ENCODE measurements at places on chromosomes 13 and 19.

DNA sequence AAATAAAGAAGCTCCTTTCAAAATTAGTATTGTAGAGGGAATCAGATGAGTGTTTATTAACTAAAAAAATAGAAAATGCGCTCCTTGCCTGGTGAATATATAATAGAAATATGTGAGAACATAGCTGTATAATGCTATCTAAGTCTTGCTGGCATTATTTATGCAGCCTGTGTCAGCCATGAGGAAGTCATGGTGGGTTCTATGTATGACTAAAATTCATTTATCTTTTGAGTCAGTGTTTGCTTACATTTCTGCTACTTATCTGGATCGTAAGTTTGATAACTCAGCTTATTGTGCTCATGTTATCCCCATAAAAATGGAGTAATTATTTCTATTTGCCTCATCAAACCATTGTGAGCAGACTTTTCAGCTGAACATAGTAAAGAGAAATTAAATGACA is 449.3 kb downstream of the OXGR1 start:
- no peak for DNase-seq

DNA sequence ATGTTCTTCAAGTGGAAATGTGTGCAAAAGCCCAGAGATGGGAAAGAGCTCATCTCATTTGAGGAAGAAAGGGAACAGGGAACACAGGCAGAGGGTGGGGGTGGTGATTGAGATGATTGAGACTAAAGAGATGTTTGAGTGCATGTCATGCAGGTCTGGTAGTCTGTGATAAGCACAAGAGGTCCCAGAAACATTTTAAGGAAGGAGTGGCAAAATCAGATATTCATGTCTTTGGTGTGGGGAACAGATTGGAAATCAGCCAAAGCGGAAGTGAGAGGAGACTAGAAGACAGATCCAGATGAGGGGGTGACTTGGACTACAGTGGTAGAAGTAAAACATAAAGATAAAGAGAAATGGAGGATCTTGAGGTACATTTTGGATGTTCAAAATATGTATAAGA is 39.4 kb upstream of the DACH1 start:
- no peak for DNase-seq

GRCh38 chr13:109249780-109250528 is 536.4 kb downstream of the IRS2 start:
- DNase-seq = no peak

GRCh38 chr19:16496613-16496983 is 404 bp downstream of the C19orf44 start:
- no peak for DNase-seq

DNA sequence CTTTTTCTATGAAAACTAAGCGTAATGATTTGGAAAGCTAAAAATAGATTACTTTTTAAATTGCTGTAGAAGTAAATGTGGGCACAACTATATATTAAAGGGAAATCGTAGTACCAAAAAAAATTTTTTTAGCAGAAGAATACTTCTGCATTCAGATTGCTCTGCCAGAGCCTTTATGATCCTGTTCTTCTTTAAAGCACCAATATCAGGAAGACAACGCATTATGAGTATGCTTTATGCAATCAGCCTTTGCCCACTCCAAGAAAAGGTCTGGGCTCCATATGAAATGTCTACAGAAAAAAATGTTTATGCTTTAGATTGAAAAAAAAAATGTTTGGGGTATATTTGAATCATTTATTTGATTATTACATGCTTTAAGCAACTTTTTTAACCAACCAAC is 137.4 kb downstream of the DIAPH3 start:
- DNase-seq = no peak

DNA sequence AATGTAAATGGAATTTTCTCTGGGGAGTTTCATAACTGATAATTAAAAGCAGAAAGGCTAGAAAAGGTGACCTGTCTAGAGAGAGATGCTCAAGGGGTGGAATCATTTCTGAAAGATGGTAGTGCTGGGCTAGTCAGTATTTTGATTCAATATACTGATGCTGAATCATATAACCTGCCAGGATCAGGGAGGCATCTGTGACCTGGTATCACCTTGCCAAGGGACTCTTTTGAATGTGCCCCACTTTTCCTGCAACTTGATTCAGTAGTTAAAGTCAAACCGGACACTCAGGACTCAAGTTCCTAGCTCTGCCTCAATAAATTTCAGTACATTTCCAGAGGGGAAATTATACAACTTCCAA is 15.8 kb downstream of the LCP1 start:
- DNase-seq = no peak

GRCh38 chr19:31913103-31913661 is 432.2 kb upstream of the ZNF507 start:
- DNase-seq = no peak

DNA sequence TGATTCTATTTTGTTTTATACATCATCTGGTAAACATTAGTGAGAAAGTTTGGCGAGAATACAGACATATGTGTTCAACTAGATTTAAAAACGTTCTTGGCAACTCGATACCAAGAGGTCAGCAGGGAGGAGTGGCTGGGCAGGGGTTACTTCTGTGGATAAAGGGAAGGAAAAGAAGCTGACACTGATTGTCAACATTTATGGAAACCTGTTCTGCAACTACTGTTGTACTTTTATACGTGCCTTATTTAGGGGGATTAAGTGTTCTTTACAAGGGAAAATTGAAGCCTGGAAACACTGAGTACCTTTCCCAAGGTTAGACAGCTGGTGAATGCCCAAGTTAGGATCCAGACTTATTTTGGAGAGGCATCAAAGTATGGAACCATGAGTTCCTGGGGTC is 65.0 kb downstream of the MTUS2 start:
- DNase-seq = peak; percentile 9

DNA sequence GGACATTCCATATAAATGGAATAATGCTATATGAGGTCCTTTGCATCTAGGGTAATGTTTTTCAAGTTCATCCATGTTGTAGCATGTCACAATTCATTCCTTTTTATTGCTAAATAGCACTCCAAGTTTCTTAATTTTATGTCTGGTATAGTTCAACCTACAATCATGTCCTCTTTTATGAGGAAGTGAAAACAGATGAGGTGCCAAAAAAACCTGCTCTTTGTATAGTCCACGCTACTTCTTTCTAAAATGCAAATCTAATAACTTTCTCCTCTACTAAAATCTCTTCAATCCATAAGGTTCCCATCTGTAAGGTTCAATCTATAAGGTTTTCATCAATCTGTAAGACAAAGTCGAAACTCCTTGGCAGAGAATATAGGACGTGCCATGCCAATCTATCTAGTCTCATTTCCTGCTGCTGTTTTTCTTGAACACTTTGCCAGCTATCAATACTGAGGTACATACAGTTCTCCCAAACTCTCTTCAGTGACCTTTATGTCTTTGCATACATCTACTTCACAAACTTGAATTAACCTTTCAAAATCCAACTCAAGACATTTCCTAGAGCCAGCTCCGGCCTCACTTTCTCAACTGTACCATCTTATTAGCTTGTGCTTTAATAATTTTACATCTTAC is 33.7 kb downstream of the INTS6 start:
- DNase-seq = no peak

- no peak for DNase-seq
Observed at GRCh38 chr13:102402290-102402689, 442 bp upstream of the FGF14 start.

DNA sequence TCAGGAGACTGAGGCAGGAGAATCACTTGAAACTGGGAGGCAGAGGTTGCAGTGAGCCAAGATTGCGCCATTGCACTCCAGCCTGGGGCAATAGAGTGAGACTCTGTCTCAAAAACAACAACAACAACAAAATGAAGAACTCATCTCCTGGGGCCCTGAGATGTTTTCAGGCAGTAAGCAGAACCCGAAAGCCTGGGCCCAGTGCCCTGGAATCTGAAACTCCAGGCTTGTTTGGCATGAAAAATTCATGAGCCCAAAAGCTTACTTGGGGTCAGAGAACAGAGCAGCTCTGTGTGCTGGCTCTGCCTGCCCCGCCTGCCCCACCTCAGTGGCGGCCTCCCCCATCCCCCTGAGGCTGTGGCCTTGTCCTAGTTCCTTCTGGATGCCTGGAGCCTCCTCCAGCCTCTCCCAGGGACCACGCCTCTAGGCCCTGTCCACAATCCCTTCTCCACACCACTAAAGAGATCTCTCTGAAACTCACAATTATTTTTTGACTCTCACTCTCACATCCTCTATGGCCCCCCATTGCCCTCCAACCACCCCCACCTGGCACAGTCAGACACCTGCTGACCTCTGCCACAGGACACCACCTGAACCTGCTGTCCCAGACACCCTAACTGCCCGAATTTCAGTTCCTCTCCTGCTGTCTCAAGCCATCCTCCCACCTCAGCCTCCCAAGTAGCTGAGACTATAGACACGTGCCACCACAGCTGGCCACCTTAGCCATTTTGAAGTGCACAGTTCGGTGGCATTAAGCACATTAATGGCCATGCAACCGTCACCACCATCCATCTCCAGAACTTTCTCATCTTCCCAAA is 6.9 kb upstream of the AP1M2 start:
- no peak for DNase-seq

DNA sequence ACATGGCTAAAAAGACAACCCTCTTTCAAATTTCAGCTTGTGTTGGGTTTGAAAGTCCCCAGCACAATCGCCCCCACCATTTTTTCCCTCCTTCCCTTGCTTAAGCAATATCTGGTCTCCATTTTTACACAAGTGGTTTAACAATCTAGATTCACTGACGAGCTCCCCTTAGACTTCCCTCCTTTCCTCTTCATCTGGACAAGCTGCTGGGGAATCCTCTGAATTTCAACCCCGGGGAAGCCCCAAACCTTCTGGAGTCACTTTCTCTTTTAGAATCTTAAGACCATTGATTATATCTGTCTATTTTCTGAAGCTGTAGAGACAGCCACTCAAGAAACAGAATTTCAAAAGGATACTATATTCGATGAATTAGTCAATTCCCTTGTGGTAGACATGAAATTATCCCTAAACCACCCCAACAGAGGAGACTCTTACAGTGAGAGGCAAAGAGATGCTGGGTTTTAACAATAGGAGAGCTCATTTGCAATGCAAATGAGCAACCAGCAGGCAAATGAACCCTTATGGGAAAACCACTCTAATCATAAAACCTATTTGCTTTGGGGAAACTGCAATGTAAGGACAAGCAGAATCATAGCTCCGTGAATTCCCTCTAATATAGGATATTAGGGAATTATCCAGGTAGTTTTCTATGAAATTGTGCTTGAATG is 78.9 kb downstream of the TEX26 start:
- no peak for DNase-seq

GRCh38 chr13:90455067-90455466 is 892.4 kb upstream of the MIR17HG start:
- DNase-seq = no peak

DNA sequence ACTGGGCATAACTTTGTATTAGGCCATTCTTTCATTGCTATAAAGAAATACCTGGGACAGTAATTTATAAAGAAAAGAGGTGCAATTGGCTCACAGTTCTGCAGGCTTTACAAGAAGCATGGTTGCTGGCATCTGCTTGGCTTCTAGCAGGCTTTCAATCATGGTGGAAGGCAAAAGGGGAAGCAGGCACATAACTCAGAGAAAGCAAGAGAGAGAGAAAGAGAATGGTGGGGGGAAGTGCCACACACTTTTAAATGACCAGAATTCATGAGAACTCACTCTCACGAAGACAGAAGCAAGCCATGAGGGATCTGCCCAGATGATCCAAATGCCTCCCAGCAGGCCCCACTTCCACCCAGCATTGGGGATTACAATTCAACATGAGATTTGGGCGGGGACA is 179.7 kb downstream of the SPRY2 start:
- no peak for DNase-seq

GRCh38 chr13:93435651-93436050 is 209.0 kb downstream of the GPC6 start:
- DNase-seq = no peak

GRCh38 chr13:27347211-27347772 is 76.7 kb downstream of the RASL11A start:
- no peak for DNase-seq

GRCh38 chr19:45505151-45505995 is 1.9 kb upstream of the VASP start:
- no peak for DNase-seq

DNA sequence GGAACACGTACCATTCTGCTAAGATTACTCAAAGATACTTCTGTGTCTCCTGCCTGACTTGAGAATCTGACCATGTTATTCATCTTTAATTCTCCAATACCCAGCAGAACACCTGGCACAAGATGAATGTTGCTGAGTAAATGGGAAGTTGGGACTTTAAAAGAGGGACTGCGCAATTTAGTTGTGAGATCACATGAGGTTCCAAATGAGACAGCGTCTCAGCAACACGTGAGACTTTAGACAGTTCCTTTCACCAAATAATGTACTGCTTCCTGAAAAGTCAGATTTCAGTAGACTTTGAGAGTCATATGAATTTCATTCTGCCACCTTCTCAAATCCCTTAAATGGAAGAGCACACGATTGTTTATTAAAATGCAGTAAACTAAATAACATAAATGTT is 36.7 kb downstream of the DOCK9 start:
- DNase-seq = no peak

GRCh38 chr13:28045861-28046260 is 54.5 kb downstream of the FLT3 start:
- DNase-seq = no peak

All from HFF-Myc (cell line).